CD8-positive, alpha-beta memory T cell (primary cell): ENCODE measurements at places on chromosomes 2 and 18.

- no peak for DNase-seq
Observed at GRCh38 chr2:56084111-56084901, 99.5 kb upstream of the CCDC85A start.

- DNase-seq, result no peak
Observed at GRCh38 chr2:44833171-44834069, 108.1 kb upstream of the SIX3 start.

- no peak for DNase-seq
Observed at GRCh38 chr2:241009191-241009590, 10.8 kb downstream of the SNED1 start.

- no peak for DNase-seq
Observed at GRCh38 chr18:34965108-34965507, 76.1 kb upstream of the MAPRE2 start.

GRCh38 chr2:232085826-232086425 is 124.4 kb downstream of the DIS3L2 start:
- DNase-seq, result no peak

DNA sequence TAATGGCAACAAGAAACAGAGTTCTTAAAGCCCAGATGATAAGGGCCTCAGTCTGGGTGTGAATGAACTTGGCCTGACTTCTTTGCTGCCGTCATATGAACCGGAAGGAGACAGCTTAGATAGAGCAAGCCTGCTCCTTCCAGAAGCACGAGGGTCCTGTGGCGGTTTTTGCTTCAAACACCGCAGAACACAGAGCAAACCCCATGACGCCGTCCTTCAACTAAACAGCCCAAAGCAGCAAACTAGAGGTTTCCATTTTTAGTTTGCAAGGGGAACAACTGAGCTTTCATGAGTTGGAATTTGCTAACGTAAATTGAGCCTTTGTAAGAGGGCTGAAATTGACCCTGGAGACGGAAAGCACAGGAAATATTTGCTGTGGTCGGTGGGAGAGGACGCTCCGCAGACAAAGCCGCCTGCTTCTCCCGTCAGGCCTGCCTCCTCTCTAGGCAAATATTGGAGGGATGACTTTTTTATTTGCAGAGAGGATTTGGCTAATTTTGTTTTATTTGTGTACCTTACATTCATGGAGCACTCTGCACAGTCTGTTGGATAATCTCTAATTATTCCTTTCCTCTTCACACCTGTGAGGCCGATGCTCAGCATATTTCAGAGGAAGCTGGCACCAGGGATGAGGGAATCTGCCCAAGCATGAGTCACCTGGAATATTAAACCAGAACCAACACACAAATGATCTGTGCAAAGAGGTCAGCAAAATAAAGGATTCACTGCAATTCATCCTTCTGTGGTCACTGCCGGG is 134.0 kb upstream of the NCK2 start:
- DNase-seq, result no peak

GRCh38 chr2:163665817-163666216 is 70.0 kb downstream of the FIGN start:
- DNase-seq, result no peak

- no peak for DNase-seq
Observed at GRCh38 chr2:16960579-16960978, 294.9 kb upstream of the CYRIA start.

DNA sequence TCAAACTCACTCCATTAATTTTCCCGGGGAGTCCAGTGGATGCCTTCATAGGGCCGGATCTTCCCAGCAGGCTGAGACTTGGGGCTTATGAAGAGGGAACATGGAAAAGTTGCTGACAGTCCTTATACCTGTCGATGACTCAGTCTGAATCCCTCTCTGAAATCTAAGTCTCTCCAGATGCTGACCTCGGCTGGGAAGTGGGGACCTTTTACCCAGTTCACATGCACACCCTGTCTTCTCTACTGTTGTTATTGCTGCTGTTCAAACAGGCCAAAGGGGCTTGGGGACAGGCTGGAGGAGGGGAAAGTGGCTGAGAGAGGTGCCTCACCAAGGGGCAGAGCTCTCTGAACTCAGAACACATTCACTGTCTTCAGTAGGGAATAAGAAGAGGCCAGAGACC is 4.1 kb upstream of the TNP1 start:
- DNase-seq, result no peak

- DNase-seq, result no peak
Observed at GRCh38 chr2:209095432-209095831, 328.4 kb upstream of the MAP2 start.
